ENCODE measurements at places on chromosomes 3 and 15. TPM values are rescaled to one million over a fixed set of nuclear protein-coding genes. Genes with fewer than 3 reads are reported as not detected.

CYB561D2 gene
- 18.8 TPM for total RNA-seq

GOLGA8S gene
- total RNA-seq: 0.12 TPM

CCR3 gene
- total RNA-seq: not detected

TMOD2 gene
- total RNA-seq: 2.0 TPM

PCCB gene
- total RNA-seq: 28.5 TPM

Measured in A549 treated with ZK216348 at 1 μM for 4 hours (cell line).